ENCODE measurements at places on chromosomes 1 and 21. TPM values are rescaled to one million over a fixed set of nuclear protein-coding genes. Genes with fewer than 3 reads are reported as not detected.

Gene CHIT1
- not detected for total RNA-seq

Gene REG4
- total RNA-seq: not detected

Gene FAM72C
- total RNA-seq: 3.4 TPM

Gene NCAM2
- total RNA-seq: 1.0 TPM

Gene SPRR2F
- total RNA-seq: not detected

Gene ADAM30
- not detected for total RNA-seq

Gene OR6K3
- not detected for total RNA-seq

Gene CBR3
- 24.1 TPM for total RNA-seq

Gene UBE4B
- total RNA-seq: 26.2 TPM

Gene STUM
- not detected for total RNA-seq

Data from bronchus fibroblast of lung (primary cell).